GM23248 (cell line): ENCODE measurements at places on chromosomes 5 and 9.

GRCh38 chr5:173328844-173329490, 753 bp upstream of the STC2 start:
- DNase-seq = peak; percentile 94

GRCh38 chr9:131839281-131840084, 99.6 kb upstream of the RAPGEF1 start:
- DNase-seq = peak; percentile 82

DNA sequence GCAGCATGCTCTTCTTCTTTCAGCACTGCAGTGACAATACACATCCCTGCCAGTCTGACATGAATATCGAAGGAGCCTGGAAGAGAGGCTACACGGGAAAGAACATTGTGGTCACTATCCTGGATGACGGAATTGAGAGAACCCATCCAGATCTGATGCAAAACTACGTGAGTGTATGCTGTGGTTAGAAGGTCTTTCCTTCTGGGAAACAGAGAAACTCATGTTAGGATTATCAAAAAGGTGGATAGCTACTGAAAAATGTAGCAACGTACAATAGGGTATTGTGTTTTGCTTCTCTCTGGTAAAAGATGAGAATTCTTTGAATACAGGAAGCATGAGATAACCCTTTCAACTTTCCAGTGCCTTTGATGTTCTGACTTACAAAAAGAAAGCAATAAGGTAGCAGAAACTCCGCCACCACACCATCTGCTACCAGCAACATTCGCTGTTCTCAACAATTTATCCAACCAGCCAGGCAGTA, 133.3 kb downstream of the PCSK5 start:
- DNase-seq = no peak

GRCh38 chr5:33649549-33650482, 209.1 kb downstream of the TARS1 start:
- DNase-seq = peak; percentile 92

GRCh38 chr9:32265037-32265436, 119.4 kb upstream of the ACO1 start:
- no peak for DNase-seq

DNA sequence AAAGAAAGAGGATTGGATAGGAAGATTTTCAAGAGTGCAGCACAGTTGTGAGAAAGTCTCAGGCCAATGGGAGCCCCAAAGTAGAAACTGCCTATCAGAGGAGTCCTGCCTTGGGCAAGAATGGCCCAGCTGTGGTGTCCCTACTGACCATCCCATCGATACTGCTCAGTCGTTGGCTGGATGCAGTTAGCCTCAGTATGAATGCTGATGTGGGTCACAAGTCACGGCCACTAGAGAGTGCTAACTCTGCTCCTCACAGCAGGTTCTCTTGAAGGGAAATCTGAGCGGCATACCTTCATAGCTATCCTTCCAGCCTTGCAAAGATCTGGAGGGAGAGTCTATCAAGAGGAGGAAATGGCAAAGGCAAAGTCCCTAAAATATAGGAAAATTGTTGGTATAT, 11.6 kb upstream of the CETN3 start:
- peak; percentile 30 for DNase-seq

DNA sequence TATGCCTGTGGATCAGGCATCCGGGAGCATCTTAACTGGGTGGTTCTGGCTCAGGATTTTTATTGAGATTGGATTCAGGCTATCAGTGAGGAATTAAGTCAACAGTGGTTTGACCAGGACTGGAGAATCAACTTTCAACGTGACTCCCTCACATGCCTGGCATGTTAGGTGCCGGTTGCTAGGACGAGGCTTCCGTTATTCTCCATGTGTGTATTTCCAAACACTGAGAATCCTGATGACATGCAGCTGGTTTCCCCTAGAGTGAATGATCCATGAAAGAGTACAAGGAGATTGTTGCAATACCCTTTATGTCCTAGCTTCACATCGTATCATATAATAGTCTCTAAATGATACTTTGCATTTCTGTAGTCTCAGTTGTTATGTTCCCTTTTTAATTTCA, 529.2 kb downstream of the ANXA1 start:
- peak; percentile 12 for DNase-seq

DNA sequence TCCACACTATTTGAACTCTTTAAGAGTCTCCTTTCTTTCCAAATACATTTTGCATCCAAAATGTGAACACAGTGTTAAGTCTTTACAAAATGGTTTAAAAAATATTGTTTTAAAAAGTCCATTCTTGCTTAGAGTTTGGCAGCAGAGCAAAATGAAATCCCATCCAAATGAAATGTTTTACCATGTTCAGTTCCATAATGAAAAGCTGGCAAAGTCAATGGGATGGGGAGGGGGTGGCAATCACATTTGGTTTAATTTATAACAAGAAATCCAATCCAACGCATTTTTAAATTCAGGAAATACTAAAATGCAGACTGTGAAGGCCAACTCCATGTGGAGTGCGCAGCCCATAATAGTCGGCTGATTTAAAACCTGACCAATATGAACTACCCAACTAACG, 39.4 kb downstream of the MRPL36 start:
- no peak for DNase-seq

DNA sequence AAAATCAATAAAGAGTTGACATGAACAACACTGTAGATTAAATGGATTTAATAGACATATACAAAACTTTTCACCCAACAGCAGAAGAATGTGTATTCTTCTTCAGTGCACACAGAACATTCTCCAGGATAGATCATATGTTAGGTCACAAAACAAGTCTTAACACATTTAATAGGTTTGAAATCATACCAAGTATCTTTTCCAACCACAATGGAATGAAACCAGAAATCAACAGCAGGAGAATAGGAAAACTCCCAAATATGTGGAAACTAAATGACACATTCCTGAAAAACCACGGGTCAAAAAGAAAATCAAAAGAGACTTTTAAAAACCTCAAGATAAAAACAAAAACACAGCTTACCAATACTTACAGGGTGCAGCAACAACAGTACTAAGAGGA, 790.1 kb upstream of the ZNF608 start:
- DNase-seq = peak; percentile 35

DNA sequence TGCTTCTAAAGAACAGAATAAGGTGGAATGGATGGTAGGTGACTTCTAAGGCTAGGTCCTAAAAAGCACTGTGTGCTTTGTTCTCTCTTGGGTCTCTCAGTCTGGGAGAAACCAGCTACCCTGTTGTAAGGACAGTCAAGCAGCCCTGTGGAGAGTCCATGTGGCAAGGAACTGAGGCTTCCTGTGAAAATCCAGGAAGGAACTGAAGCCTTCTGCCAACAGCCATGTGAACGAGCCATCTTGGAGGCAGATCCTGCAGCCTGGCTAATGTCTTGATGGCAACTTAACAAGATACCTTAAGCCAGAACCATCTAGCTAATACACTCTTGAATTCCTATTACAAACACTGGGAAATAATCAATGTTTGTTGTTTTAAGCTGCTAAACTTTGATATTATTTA, 100.1 kb upstream of the PCA3 start:
- DNase-seq = no peak

- no peak for DNase-seq
Measured at GRCh38 chr5:111016801-111017200, 54.7 kb upstream of the TSLP start.

- DNase-seq = peak; percentile 15
Measured at GRCh38 chr9:104494808-104495207, 9.3 kb upstream of the OR13F1 start.

- peak; percentile 83 for DNase-seq
Measured at GRCh38 chr5:38556088-38556598, 303 bp downstream of the LIFR start.

DNA sequence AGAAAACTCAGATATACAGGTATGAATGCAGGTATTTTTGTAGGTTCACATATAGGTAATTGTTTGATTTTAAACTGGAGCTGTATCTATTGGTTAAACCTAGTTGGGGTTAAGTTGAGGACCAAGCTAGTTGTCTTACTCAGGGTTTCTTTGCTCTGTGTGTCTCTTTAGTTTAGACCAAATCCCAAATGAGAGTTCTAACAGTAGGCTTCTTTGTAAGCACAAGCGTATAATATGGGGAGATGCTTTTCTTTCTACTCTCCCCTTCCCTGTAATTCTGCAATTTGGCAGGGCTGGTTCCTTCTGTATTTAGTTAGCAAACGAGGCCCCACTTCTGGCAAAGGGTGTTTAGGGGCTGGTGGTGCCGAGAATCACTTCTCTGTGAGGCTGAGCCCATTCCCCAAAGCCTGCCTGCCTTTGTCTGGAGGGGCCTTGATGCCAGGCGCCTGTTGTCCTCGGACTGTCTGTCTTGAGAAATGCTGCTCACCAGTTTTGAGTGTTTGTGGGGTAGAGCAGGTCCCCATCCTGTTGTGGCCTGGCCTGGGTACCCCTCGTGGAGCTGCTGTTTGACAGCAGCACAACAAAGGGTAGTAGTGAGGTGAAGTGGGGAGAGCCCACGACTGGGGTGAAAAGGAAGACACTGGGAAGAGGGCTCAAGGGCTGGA, 259.3 kb downstream of the FANCC start:
- DNase-seq = no peak

DNA sequence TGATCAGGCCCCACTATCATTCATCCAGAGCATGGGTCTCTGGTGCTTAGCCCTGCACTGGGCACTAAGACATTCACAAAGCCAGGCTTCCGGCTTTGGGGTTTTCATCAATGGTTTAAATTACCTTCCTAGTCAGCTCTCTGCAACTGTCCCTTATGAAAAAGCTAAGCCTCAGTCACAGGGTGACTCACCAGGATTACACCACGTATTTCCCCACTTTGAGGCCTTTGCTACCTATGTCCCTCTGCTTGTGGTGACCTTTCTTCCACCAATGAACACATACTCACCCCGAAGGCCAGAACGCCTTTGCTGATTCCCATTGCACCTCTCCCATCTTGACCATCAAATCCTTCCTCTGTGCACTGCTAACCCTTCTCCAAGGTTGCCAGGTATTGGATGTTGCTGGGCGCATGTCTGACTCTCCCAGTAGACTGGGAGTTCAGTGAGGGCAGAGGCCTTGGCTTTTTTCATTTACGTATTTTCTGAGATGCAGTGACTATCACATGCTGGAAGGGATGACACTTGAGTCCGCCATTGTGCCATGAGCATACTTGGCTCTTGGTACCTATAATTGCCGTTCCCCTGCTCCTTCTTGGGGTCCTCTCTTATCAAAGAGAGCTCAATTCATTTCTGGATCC, 58.7 kb upstream of the TNFSF8 start:
- peak; percentile 59 for DNase-seq

GRCh38 chr5:138032028-138032571, 779 bp downstream of the FAM13B start:
- peak; percentile 69 for DNase-seq

GRCh38 chr5:160463740-160464465, 42.2 kb downstream of the PTTG1 start:
- peak; percentile 80 for DNase-seq

DNA sequence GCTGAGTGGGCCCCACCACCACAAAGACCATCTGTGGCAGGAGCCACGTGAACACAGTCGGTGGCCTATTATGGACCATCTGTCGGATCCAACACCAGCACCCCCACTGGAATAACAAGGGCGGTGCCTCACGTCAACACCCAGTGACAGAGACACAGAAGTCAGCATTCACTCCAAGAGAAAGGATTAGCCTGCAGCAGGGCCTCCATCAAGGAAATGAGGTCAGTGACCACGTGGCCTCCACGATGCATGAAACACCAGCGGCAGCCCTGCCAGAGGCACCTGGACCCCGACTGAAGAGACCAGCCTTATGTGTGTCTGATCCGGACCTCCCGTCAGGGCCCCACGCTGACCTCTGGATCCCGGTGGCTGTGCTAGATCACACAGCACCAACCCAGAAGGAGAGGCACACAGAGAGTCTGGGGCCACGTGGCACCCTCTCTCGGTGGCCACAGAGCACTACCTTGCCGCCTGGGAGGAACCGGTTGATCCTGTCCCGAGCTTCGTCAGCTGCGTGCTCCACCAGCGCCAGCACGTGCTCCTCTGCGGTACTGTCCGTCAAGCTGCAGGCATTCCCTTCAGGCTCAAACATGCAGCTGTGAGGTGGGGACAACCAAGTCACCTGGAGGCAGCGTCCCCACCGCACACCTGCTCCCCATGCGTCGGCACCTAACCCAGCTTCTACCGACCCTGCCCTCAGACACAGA, 9.0 kb downstream of the BRD9 start:
- no peak for DNase-seq

DNA sequence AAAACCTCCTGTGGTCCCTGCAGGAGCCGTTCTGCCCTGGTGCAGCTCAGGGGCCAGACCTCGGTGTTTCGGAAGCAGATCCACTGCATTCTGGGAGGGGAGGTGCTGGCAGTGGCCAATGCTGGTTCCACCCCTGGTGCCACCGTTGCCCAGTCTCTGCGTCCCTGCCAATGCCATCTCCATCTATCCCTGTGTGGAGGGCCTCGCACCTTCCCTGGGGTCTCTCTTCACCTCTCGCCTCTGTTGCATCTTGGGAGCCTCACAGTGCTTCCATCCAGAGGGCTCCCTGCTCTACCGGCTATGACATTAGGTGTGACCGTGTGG, 15.3 kb downstream of the NCS1 start:
- DNase-seq = no peak

GRCh38 chr5:99010294-99010693, 81.5 kb upstream of the CHD1 start:
- DNase-seq = no peak

DNA sequence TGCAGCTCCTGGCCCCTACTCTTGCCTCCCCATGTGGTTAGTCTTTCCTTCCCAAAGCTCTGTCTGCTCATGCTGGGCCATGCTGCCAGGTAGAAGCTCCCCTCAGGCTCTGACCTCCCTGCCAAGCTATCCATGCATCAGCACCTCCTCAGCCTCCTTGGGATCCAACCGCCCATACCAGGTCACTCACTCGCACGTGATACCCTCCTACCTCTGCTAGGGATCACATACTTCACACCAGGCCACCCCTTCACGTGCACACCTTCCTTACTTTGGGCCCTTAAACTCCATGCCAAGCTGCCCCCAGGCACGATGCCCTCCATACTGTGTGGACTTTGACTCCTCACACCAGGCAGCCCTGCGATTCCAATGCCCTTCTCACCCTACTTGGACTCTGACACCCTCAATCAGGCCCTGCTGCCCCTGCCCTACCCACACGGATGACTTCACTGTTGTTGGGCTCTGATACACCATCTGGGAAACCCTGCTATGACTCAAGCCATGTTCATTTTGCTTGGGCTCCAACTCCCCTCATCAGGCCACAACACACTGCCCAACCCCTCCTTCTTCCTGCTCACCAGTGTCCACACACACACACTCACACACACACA, 34.1 kb downstream of the ZNF483 start:
- peak; percentile 66 for DNase-seq

- no peak for DNase-seq
Measured at GRCh38 chr9:90032296-90033027, 427.6 kb downstream of the GADD45G start.

GRCh38 chr5:147986134-147986757, 77.5 kb upstream of the SPINK5 start:
- no peak for DNase-seq
